ENCODE measurements at places on chromosomes 7 and 10.

DNA sequence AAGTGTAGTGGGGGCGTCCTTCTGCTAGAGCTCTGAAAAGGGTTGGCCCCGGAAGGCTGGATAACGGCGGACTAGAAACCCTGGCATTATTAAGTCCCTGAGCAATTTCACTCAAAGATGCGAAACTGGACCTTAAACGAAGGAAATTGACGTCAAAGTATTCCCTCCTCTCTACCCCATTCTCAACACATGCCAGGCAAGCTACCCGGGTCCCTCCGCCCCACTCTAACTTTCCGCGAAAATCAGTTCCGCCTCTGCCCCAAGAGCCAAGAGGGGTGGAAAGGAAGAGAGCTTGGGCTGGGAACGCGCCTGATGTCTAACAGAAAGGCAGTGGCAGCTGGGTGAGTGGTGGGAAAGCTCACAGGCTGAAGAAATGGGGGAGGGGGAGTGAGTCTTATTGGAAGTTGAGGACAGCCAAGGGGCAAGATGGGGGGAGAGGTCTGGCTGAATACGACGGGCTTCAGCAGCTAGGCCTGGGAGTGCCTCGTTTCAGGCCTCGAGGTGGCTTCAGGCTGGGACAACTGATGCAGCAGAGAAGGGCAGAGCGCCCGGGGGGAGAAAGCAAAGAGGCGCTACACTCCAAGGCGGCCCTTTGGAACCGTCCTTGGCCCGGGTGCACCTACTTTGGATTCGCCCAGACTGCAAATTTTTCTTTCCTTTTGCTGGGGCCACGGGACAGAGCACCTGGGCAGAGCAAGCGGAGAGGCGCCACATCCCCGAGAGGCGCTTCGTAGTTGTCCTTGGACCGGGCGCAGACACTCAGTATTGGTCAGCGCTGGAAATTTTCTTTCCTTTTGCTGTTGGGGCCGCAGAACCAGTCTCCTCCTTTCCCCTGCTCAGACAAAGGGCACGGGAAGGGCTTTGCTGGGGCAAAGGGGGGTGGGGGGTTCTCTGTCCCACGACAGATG lies 2.0 kb upstream of the FEZF1 start:
- DNase-seq: no peak

- no peak for DNase-seq
Observed at GRCh38 chr10:127921075-127921752, 14.3 kb downstream of the PTPRE start.

DNA sequence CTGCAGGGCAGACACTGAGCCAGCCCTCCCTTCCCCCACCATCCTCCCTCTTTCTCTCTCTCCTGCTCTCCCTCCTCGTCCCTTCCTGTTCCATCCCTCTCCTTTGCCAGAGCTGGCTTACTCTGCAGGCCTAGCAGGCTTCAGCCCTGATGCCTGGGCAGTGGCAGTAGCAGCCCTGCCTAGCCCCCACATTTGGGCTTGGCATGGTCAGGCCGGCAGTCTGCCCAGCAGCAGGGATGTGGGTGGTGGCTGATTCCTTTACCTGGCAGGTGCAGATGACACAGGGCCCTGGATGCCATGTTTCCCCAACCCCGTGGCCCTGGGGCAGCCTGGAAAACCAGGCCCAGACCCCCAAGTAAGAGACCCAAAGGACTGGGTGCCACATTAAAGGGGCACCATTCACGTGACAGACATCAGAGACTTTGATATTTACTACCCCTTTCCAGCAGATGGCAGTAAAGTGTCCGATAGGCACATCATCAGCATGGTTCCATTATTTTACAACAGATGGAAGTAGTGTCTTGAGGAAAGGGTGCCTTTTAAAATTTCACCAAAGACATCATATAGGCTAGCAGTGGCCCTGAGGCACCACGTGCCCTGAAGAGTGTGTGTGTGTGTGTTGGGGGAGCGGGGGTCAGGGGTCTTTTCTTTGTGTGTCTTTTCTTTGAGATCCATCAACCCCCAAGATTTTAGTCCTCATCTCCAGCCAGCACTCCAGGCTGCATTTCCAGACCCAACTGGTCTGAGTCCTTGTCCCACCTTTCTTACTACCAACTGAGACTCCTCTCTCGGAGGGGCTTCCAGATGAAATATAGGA lies 5.9 kb downstream of the KCP start:
- DNase-seq: no peak

- DNase-seq: no peak
Observed at GRCh38 chr10:131885391-131886165, 15.2 kb upstream of the PPP2R2D start.

DNA sequence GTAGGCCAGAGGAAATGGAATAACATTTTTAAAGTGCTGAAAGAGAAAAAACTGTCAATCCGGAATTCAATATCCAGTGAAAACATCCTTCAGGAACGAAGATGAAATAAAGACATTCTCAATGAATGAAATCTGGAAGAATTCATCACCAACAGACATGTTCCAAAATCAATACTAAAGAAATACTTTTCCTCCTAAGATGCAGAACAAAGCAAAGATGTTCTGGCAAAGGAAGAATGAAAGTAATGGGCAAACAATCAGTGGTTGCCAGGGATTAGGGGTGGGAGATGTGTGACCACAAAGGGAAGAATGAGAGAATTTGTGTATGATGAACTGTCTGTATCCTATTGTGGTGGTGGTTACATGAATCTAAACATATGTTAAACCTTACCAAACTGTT lies 52.8 kb upstream of the EEPD1 start:
- no peak for DNase-seq

- DNase-seq: no peak
Observed at GRCh38 chr7:103632972-103633371, 187.0 kb upstream of the SLC26A5 start.

GRCh38 chr10:377228-377627 lies 242.0 kb downstream of the ZMYND11 start:
- no peak for DNase-seq

GRCh38 chr7:100401811-100402210 lies 26.7 kb downstream of the ZCWPW1 start:
- no peak for DNase-seq

DNA sequence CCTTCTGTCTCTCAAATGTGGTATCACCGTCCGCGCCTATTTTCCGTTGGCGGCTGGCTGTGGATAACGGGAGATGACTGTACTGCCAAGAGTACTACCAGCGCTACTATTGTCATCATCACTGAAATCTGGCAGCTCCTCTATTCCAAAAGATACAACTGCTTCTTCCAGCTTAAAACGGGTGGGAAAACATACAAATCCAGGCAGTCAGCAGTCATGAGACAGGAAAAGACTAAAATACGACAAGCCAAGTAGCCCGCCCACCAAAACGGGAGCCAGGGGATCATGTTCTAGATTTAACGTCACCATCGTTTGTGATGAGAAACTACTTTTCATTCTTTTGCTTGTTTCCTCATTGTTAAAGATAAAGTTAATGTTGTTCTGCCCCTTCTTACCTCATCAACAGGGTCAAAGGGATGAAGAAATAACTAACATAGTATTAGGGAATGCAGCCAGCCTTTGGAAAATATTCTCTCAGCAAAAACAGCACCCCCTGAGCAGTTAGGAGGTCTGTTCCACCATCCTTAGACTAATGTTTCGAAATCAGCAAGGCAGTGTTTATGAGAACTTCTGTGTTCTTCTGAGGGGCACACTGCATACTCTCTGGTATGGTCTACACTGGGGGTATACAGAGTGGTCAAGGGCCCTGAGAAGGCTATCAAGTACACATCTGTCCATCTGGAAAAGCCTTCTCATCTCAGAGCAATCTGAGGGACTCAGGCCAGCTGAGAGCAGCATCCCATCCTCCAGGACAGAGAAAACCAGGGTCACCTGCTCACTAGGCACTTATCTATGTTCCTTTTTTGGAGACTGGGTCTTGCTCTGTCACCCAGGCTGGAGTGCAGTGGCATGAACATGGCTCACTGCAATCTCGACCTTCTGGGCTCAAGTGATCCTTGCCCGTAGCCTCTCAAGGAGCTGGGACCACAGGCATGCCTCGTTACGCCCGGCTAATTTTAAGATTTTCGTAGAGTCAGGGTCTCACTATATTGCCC lies 47.5 kb downstream of the GNA12 start:
- DNase-seq: no peak

- DNase-seq: no peak
Observed at GRCh38 chr7:45179666-45180065, 22.1 kb downstream of the RAMP3 start.

GRCh38 chr7:120785095-120785494 lies 72.8 kb downstream of the TSPAN12 start:
- DNase-seq: no peak

DNA sequence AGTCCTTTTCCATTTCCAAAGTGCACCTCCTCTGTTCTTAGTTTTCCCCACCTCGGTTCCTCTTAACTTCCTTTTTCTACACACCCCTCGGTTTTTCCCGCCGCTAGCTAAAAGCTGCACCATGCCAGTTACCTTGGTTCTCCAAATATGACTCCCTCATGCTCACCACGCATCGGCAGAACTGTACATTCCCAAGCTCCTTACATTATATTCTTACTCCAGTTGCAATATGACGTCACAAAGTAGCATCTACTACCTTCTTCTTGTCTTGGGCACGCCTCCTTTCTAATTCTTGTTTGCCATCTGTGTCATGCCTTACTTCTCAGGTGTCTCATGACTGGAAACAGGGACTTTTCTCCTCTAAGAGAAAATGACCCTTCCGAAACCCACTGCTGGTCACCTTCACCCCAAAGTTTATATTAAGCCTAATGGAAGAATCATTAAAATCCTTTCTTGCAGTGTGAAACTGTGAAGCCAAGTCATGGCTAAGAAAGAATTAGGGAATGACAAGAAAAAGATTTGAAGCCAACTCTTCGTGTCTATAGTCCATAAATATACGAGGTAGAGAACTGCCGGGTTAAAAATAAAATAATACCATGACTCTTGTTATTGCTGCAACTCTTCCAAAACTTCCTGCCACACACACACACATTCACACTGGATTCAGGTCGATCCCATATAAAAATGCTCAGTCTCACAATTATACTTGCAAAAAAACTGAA lies 1.7 kb downstream of the ESYT2 start:
- DNase-seq: no peak

GRCh38 chr10:37930423-37930822 lies 46.0 kb downstream of the ZNF25 start:
- no peak for DNase-seq

All from cortex of kidney (tissue), 1 donor.